Thymus (tissue), 14 donors: ENCODE measurements at places on chromosomes 16 and 17. TPM values are rescaled to one million over a fixed set of nuclear protein-coding genes. Genes with fewer than 3 reads are reported as not detected.

The SMCR8 gene
- total RNA-seq = 7.8 TPM

The SPG7 gene
- 51.9 TPM for total RNA-seq

GRCh38 chr17:79732254-79732653 is 1.5 kb downstream of the ENPP7 start:
- DNase-seq = no peak

DNA sequence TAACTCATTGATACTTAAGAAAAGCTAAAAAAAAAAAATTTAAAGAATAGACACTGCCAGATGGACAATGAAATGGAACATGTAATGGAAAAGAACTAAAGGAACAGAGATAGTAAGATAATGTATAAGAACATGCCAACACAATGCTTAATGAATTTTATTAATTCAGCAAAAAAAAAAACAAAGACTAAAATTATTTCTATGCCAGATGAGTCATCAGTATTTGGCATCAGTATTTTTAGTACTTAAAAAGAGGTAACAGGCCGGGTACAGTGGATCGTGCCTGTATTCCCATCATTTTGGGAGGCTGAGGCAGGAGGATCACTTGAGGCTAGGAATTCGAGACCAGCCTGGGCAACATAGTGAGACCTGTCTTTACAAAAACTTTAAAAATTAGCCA is 168.5 kb downstream of the CYB561 start:
- DNase-seq = no peak

- no peak for DNase-seq
Observed at GRCh38 chr17:82889496-82890338, 49.9 kb upstream of the ZNF750 start.

GRCh38 chr16:81615833-81616232 is 163.3 kb upstream of the PLCG2 start:
- DNase-seq = no peak

The ZG16 gene
- 0.09 TPM for total RNA-seq

- no peak for DNase-seq
Observed at GRCh38 chr17:76594690-76595089, 9.0 kb upstream of the ST6GALNAC2 start.
